ENCODE measurements at places on chromosomes 13 and 19.

- no peak for DNase-seq
Measured at GRCh38 chr19:9000933-9001332, 9.3 kb downstream of the MUC16 start.

GRCh38 chr13:29799041-29799440 is 51.4 kb downstream of the UBL3 start:
- no peak for DNase-seq

GRCh38 chr13:109091249-109091648 is 461.8 kb downstream of the MYO16 start:
- no peak for DNase-seq

GRCh38 chr13:46342538-46342937 is 44.5 kb downstream of the RUBCNL start:
- DNase-seq, result no peak

DNA sequence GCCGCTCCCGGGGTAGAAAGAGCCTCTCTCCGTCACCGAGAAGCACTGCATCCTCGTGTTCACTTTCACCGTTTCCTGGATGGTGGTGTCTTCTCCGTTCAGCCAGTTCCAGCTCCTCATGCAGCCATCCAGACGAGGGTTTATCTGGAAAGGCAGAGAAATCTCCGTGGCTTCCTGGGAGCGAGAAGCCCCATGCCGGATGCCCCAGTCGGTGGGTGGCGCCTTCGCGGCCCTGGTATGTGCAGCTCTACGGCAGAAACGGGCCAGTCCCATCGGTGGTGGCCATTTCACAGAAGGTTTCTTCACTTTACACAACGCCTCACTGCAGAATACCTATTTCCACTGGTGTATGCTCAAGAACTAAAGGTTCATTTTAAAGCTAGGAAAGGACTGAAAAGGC is 36.9 kb downstream of the GAS6 start:
- DNase-seq, result no peak

DNA sequence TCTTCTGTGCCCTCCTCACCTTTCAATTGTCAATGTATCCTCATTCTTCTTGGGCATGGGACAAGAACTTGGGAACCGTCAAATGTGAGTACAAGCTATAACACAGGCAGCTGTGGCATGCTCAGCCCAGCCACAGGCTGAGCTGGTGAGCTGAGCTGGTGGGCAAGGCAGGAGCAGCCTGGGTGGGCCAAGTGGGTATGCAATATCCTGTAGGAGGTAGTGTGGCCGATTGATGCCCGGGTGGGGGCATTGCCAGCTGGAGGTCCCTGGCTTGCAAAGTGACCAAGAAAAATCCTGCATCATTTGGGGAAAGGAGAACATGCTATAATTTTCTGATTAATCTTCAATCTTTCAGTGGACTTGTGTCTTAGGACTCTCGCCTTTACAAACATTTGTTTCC is 507.2 kb upstream of the SLC10A2 start:
- DNase-seq, result no peak

DNA sequence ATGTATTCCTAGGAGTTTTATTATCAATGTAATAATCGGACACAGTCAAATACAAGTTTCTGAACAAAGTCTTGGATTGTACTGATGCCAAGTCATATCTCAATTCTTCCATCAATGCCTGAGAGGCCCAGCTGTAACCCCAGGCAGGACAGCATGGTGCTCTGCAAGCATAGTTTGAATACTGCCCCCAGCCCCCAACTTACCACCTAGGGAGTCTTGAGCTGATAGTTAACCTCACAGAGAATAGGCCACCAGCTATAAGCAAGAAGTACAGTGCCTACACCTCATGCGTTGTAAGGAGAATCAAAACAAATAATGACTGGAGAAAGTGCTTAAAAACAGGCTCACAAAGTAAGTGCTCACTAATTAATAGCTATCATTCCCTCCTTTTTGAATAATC is 2.7 kb downstream of the PROSER1 start:
- no peak for DNase-seq

All from endothelial cell (in vitro differentiated cells).